ENCODE measurements at places on chromosomes 16 and 17.

DNA sequence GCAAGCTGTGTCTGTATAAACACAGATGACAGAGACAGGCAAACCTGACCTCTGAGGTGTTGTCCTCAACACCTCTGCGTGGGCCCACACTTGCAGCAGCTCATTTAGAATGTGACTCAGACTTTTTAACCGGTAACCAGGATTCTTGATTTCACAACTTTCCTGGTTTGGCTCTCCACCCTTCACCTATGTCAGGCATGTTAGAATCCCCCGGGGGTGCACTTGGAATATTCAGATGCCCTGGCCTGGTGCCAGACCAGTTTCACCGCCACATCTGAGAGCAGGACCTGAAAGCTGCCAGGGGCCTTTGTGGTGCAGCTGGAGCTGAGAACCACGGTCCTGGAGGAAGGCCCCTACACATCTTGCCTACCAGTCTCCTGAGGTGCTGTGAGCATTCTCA, 4.8 kb downstream of the DHODH start:
- DNase-seq = no peak

DNA sequence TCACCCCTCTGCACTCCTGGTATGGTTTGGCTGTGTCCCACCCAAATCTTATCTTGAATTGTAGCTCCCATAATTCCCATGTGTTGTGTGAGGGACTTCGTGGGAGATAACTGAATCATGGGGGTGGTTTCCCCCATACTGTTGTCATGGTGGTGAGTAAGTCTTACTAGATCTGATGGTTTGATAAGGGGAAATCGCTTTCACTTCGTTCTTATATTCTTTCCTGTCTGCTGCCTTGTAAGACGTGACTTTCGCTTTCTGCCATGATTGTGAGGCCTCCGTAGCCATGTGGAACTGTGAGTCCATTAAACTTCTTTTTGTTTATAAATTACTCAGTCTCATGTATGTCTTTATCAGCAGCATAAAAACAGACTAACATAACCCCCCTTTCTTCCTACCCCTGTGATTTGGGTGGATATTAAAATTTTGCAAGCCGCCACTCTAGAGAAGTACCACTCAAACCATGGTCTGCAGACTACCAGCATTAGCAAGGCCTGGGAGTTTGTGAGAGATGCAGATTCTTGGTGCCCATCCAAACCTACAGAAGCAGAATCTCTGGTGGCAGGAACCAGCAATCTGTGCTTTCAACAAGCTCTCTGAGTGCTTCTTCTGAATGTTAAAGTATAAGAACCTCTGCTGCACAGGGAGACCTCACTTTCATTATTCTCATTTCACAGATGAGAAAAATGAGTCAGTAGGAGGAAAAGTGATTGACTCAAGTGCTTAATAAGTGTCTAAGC, 999.5 kb upstream of the EEF2KMT start:
- DNase-seq = no peak

DNA sequence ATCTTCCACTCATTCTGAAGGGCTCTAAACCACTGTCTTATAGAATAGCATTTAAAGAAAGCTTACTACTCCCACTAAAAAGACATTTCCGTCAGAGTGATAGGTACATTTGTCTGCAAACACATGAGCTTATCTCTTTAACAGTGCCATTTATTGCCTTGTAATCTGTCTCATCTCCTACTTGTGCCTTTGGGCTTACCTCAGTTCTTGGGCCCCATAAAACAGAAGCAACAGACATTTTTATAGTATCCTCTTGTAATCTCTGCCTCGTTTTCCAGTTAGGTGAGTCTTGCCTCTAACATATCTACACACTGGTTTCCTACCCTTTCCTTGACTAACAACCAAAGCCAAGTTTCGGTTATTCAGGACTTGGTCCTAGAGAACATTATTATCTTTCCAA, 681.4 kb upstream of the KIF2B start:
- DNase-seq = no peak

DNA sequence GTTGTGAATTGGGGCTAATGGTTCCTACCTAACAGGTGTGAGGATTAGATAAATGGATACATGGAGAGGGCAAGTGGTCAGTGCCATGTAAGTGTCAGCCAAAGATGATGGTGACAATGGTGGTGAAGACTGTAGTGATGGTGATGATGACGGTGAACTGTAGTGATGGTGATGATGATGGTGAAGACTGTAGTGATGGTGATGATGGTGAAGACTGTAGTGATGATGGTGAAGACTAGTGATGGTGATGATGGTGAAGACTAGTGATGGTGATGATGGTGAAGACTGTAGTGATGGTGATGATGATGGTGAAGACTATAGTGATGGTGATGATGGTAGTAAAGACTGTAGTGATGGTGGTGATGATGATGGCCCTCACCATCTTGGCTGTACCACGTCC, 18.1 kb upstream of the GNG13 start:
- no peak for DNase-seq

DNA sequence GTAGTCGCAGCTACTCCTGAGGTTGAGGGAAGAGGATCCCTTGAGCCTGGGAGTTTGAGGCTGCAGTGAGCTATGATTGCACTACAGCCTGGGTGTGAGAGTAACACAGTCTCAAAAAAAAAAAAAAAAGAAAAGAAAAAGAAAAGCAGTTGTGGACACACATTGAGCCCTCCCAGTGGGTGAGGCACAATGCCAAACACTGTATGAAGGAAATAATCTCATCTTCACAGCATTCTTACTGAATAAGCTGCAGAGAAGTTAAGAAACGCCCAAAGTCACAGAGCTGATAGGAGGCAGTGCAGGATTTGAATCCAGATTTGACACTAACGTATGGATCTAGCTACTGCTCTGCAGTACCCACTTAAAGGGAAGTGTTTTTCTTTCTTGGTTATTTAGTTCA, 5.9 kb upstream of the LYZL6 start:
- no peak for DNase-seq

GRCh38 chr17:11625878-11626277, 27.6 kb downstream of the DNAH9 start:
- no peak for DNase-seq

DNA sequence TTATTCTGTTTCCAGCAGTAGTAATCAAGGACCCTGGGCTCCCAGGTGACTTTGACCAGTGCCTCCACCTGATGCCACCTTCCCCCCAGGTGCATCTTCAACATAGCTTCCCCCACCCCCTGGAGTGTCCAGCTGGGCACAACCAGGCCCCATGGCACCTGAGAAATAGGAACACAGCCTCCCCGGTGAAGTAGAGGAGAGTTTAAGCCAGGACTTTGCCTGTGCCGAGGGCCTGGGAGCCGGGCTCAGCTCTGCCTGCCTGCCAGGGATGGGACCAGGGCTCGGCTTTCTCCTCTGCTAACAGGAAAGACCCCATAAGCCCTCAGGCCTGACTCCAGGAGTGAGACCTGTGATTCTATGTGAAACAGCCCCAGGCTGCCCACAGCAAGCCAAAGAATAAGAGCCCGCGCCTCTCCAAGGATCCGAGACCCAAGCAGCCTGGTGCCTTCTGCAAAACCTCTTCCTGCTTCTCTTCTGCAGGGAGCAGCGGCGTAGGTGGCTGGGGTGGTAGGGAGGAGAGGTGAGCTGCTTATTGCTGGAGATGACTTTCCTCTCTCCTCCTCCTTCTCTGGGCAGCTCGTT, 16.4 kb upstream of the RBFOX3 start:
- no peak for DNase-seq

DNA sequence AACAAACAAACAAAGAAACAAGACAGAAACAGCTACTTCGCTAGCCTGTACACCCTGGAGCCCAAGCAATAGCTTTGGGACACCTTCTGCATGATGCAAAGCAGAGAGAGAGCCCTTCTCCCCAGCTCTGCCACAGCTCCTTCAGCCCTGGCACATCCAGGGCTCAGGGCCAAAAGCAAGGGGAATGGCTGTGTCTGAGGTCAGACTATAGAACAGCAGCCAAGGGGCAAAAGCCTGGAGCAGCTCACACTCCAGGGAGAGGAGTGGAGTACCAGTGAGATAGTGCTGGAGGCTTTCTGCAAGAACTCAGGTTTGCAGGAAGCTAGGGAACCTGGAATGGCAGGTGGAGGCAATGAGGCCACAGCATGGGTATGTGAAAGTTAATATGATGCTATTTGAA, 11.6 kb upstream of the SEPHS2 start:
- DNase-seq = no peak

DNA sequence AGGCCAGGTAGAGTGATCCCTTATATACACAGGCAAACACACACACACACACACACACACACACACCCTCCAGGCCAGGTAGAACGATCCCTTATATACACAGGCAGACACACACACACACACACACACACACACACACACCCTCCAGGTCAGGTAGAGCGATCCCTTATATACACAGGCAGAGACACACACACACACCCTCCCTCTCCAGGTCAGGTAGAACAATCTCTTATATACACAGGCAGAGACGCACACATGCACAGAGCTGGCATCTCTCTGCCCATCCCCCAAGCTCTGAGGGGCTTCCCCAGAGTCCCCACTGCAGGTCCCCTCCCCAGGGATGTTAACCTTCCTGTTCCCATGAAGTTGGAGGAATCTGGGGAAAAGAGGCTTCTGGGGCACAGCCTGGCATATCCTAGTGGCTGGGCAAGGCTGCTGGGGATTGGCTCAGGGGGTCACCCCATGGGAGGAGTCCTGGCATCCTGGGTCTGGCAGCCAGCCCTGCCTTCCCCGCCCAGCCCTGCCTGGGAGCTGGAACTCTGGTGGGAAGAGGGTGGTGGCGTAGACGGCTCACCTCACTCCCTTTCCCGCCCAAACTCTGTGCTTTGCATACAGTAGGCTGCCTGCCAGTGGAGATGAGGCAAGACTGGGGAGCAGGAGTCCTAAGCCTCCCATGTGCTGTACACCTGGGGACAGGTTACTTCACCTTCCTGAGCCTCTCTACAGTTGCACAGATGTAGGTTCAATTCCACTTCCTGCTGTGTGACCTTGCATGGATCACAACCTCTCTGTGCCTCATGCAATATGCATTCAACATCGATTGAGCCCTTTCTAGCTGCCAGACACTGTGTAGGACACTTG, 41.8 kb downstream of the TEKT5 start:
- peak; percentile 66 for DNase-seq

GRCh38 chr17:6374761-6375312, 60.1 kb downstream of the AIPL1 start:
- peak; percentile 14 for DNase-seq

DNA sequence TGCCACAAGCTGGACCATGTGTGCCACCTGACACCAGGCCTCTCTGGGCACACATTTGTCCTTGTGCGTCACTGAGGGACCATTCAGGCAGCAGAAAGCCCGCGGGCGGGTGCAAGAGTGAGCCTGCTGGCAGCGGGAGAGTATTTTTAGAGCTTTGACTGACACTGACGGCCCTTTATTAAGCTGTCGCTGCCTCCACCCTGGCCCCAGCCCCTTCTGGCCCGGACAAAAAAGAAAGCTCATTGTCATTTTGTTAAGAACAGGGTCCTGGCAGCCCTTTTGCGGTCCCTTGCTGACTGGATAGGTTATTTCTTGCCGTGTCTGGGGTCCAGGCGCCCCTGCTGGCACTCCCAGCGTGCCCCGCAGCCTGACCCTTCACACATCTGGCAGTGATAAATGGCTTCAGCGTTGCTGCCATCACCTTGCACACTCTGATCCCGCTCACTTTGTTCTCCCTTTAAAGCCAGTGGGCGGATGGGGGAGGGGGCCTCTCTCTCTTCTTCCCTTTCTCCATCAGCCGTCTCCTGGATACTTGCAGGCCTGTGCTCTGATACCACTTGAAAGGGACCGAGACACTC, 78.4 kb upstream of the NKD1 start:
- no peak for DNase-seq

DNA sequence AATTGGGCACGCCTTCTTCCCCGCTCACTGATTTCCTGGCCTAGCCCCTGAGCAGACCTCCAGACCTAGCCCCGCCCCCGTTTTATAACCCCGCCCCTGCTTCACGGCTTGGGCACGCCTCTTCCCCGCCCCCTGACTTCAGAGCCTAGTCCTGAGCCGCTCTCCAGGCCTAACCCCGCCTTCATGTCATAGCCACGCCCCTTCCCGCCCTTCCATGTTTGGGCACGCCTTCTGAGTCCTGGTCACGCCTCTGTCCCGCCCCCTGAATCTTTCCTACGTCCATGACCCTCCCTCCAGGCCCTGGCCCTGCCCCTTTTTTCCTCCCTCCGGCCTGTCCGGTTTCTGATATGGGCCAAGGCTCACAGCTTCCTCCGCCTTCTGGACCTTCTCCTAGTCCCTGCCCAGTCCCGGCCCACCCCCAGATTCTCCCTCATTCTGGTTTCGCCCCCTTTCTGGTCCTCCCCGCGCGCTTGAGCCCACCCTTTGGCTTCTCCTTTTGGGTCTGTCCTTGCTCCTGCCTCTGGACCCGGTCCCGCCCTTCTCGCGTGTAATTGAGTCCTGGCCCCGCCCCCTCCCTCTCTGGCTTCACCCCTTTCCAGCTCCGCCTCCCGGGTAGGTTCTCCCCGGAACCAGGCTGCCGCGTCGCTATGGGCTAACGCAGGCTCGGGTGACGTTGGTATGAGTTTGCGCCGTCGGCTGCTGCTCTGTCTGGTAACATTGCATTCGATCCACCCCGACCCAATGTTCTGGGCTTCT, 15.1 kb upstream of the EEF2K start:
- DNase-seq = peak; percentile 99

DNA sequence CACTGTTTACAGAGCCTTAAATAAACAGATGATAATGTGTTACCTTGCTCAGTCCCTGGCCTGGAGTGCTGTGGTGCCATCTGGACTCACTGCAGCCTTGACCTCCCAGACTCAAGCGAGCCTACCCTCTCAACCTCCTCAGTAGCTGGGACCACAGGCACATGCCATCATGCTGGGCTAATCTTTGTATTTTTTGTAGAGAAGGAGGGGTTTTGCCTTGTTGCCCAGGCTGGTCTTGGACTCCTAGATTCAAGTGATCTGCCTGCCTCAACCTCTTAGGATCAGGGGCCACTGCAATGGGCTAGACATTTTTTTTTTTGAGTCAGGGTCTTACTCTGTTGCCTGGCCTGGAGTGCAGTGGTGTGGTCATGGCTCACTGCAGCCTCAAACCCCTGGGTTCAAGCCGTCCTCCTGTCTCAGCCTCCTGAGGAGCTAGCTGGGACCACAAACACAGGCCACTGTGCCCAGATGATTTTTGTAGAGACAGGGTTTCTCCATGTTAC, 5.0 kb upstream of the NAGLU start:
- no peak for DNase-seq

- no peak for DNase-seq
These were observed 3.5 kb upstream of the SALL1 start for GRCh38 chr16:51154271-51155171.

GRCh38 chr17:17350491-17351355, 47.5 kb downstream of the NT5M start:
- DNase-seq = no peak

GRCh38 chr17:4766723-4767122, 5.0 kb upstream of the TM4SF5 start:
- DNase-seq = no peak

GRCh38 chr17:73132085-73132492, 32.7 kb upstream of the SSTR2 start:
- no peak for DNase-seq

DNA sequence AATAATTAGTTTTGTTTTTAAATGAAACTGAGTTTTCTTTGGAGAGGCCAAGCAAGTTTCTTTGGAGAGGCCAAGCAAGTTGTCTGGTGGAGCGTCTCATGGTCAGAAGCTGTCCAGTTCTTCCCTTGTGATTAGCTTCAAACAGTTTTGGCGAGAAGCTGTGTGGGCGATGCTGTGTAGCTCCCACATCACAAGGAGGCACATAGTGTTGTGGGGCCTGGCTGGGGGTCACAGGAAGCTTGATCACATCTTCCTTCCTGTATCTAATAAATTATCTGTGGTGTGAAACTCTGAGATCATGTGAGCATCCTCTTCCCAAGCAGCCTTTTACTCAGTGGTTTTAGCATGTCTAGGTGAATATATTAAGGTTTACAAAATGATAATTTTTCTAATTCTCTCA, 33.9 kb downstream of the SPECC1 start:
- no peak for DNase-seq

- no peak for DNase-seq
These were observed 57.7 kb downstream of the DNAH3 start for GRCh38 chr16:21092951-21093350.

Data from NCI-H1436 (cell line).